ENCODE measurements at places on chromosomes 1 and 21. TPM values are rescaled to one million over a fixed set of nuclear protein-coding genes. Genes with fewer than 3 reads are reported as not detected.

Gene UMODL1
- polyA plus RNA-seq, result 0.06 TPM

Gene RASAL2
- 22.6 TPM for polyA plus RNA-seq

- no peak for DNase-seq
Observed at GRCh38 chr1:217484871-217485270, 146.0 kb downstream of the GPATCH2 start.

- no peak for DNase-seq
Observed at GRCh38 chr21:44401386-44402160, 48.2 kb downstream of the TRPM2 start.

- DNase-seq, result no peak
Observed at GRCh38 chr1:60044881-60045280, 28.7 kb downstream of the C1orf87 start.

Measured in renal pelvis (tissue), 12 donors.